ENCODE measurements at places on chromosomes 6 and 20.

DNA sequence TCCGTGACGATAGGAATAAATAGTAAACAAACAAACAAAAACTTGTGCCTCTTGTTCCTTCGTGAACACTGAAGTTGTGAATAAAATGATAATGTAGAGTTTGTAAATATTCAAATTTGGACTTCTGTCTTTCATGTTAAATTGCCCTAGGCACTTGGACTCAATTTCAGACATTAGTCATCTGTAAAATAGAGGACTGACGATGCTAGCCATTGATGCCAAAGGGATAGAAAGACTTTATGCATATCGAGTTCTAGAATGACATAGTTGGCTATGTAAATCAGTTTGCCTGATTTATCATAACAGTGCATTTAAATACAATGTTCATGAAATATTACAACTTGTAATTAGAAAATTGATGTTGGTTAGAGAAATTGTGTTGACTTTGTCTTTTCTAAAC lies 45.9 kb upstream of the FLRT3 start:
- no peak for DNase-seq

DNA sequence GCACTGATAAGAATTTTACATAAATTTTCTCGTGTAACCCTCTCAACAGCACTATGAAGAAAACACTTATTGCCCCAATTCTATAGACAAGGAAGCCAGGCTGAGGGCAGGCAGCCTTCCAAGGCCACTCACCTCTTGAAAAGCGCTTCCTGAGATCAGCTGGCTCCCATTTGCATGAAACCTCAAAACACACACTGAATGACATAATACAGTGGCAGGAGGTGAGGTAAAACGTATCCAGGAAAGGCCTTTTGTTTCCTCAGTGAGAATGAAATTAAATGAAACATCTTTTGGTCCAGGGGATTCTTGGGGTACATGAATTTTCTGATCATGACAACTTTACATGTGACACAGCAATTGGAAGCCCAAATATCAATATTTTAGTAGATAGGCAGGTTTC lies 112.5 kb downstream of the WDR27 start:
- DNase-seq = no peak

GRCh38 chr6:33789550-33789895 lies 593 bp upstream of the LEMD2 start:
- DNase-seq = no peak

GRCh38 chr20:25206063-25206403 lies 10.5 kb downstream of the ENTPD6 start:
- no peak for DNase-seq

- no peak for DNase-seq
Measured at GRCh38 chr20:50067461-50067860, 45.5 kb downstream of the UBE2V1 start.

DNA sequence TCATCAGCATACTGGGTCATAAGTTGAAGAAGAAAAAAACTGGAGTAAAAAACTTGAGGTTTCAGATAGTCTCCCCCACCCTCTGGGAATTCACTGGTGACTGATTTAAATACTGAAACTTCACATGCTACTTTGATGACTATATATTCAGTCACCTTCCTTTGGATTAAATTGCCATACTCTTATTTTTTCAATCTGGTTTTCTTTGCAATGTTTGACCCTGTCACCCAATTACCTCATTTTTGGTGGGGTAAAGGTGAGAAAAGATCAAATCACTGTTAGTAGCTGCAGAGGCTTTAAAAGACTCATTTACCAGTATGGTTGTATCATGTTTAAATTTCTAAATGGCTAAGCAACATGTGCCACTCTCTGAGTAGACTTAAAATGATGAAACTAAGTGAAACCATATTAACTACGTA lies 862.7 kb upstream of the FLRT3 start:
- DNase-seq = no peak

GRCh38 chr20:55053389-55053788 lies 578.0 kb downstream of the DOK5 start:
- DNase-seq = no peak

DNA sequence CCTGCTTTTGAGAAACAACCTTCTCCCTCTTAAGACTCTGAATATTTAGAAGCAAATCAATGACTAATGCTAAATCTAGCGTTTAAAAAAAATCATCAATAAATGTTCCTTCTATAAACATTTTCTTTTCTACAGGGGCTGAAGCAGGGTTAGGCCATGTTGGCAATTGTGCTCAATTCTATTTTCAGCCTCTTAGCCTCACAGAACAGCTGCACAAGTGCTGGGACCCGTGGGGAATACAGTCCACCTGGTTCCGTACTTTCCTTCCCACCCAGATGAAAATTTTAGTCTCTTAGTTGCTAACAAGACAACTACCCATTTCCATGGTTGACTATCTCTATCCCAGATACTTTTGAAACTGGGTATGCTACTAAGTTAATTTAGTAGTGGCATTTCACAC lies 138.6 kb downstream of the RPS12 start:
- no peak for DNase-seq

DNA sequence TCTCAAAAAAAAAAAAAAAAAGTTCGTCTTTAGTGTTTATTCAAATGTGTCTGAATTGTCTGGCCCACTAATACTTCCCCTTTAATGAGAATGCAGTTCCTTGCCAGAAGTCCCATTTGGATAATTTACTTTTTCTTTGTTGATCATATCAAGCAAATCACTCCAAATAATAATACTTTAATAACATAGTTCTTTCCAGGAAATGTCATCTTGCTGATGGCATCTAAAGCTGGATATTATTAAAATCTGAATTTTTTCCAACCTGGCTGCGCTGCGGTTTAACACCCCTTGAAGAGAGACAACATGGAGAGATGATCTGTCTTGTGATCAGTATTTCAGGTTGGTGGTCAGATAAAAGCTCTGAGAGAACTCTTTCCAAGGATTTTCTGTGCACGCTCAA lies 111.2 kb upstream of the CNKSR3 start:
- no peak for DNase-seq

DNA sequence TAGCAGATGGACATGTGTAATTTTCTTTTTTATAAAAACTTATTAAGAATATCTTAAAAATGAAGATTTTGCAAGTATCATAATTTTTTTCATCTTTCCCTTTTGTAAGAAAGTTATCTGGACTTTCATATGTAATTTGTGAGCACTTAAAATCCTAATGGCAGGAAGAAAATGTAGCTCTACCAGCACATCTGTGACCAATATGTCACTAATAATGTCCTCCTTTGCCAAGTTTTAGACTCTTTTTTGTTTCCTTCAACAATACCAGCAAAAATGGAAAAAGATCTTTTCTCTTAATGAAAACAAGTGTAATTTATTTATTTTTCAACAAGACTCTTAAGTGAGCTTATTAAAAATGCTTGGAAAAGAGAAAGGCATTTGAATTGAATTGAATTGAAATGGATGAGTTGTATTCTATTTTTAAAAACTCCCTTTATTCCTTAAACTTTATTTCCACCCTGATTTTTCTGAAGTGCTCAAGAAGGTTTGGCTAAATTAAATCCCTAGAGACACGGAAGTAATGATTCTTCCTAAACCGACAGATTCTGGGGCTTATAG lies 110.7 kb downstream of the KIF6 start:
- DNase-seq = no peak

GRCh38 chr6:73569121-73569520 lies 48.3 kb upstream of the EEF1A1 start:
- DNase-seq = no peak

- no peak for DNase-seq
Measured at GRCh38 chr6:166439366-166440091, 56.8 kb upstream of the MPC1 start.

DNA sequence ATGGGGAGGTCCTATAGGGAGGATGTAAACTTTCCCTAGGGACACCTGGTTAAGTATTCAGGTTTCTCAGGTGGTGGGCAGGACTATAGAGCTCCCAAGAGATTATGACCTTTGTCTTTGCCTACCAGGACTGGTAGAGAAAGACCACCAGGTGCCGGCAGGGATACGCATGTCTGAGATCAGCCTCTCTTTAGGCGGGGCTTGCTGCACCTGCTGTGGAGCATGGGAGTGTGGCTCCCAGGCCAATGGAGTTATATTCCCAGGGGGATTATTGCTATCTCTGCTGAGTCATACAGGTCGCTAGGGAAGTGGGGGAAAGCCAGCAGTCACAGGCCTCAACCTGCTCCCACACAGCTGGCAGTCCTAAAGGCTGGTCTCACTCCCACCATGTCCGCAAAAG lies 280.5 kb upstream of the MMS22L start:
- DNase-seq = no peak

- DNase-seq = no peak
Measured at GRCh38 chr6:44086931-44087574, 40.2 kb downstream of the MRPL14 start.

DNA sequence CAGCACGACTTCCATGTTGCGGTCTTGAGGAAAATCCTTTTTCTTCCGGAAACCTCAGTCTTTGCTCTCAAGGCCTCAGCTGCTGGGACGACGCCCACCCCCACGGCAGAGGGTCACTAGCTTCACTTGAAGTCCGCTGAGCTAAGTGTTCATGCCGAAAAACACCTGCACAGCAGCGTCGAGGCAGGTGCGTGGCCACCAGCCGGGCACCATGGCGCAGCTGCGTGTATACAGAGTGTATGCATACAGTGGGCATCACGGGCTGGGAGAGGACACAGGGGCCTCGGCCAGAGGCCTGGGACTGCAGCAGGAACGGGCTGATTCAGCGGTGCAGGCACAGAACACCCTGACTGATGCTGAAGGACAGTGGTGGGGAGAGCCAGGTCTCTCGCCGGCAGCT lies 20.1 kb downstream of the KCNQ2 start:
- no peak for DNase-seq

GRCh38 chr6:46655803-46656202 lies 3.0 kb downstream of the SLC25A27 start:
- DNase-seq = peak; percentile 66

GRCh38 chr6:43052842-43053544 lies 658 bp downstream of the CUL7 start:
- no peak for DNase-seq

GRCh38 chr6:93962566-93962965 lies 543.2 kb upstream of the EPHA7 start:
- DNase-seq = no peak

DNA sequence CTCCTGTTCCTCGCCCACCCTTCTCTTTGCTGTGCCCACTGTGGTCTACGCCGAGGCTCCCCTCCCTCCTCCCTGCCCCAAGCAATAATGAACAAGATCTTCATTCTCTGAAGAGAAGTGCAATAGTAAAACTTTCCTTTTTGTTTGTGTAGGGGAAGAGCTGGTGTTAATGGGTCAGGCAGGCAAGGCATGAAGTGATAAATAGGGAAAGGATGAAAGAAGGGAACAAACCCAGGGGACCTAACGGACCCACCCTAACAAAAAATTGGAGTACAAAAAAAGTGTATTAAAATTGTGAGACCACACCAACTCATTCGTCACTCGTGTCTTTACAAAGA lies 66.9 kb downstream of the ZBTB2 start:
- DNase-seq = no peak

DNA sequence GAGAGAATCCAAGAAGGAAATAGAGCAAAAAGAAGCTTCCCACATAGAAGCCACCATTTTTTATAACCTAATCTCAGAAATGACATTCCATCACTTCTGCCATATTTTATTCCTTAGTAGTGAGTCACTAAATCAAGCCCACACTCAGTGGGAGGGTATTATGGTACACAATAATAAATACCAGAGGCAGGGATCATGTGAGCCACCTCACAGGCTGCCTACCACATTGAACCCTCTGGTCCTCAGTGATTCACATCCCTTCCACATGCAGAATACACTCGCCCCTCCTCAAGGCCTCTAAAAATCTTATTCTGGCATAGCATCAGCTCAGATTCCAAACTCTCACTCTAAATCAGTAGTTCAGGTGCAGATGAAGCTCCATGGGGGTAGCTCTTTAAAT lies 49.4 kb downstream of the TMC2 start:
- no peak for DNase-seq

DNA sequence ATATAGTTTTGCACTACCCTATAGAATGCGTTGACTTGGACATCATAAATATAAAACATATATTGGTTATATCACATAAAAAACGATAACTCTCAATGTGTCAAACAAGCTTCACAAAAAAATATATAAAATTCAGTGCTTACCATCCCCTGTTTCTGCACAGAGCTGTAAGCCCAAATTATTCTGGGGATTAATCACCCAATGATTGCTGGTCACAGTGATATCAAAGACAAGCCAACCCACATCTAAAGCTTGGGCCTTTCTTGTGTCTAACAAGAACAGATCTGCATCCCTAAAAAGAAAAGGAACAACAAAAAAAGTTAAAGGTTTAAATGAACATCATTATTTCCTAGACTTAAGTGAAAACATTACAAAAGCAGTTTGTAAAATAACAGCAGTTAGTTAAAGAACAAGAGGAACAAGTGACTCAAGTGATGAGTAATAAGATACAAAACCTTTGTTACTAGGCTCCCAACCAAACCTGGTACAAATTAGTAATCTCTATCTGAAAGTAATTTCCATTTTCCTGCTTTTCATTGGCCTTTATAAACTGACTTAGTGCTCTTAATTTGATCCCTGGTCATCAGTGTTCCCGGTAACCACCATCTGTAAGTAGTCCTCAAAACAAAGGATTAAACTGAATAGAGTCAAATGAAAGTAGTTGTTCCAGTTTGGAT lies 81.1 kb downstream of the BMP5 start:
- DNase-seq = no peak

- DNase-seq = no peak
Measured at GRCh38 chr6:94065707-94066337, 646.5 kb upstream of the EPHA7 start.

DNA sequence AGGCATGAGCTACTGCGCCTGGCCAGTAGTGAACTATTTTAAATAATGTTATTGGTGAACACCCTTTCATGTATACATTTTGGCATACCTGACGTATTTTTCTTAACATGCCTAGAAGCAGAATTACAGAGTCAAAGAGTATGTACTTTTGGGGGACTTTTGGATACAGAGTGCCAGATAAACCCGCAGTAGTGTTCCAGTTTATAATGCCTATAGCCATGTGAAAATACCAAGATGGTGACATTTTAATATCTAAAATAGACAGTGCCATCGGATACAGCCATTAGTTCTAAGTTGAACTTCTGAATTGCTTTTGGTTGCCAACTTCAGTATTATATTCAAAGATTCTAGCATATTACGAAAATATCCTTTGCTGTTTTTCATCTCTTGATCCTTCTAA lies 20.3 kb downstream of the TM9SF4 start:
- DNase-seq = no peak

GRCh38 chr6:17006543-17006942 lies 95.3 kb upstream of the STMND1 start:
- no peak for DNase-seq

DNA sequence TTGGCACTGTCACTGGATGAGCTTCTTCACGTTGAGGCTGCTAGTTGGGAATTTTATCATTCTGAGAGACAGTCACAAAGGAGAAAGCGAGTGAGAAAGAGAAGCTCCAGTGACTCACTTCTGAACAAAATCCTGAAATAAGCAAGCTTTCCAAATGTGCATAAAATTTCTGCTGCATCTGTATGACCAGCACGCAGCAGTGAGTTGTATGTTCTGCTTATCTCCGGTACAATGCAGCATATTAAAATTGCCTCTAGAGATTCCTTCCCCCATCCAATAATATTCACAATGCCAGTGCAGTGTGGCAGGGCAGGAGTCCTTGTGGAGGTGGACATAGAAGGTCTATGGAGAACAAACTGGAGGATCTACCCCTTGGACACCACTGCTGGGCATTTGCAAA lies 290.5 kb downstream of the ADGB start:
- no peak for DNase-seq

Data from endothelial cell (in vitro differentiated cells).